ENCODE measurements at places on chromosomes 7 and 10.

DNA sequence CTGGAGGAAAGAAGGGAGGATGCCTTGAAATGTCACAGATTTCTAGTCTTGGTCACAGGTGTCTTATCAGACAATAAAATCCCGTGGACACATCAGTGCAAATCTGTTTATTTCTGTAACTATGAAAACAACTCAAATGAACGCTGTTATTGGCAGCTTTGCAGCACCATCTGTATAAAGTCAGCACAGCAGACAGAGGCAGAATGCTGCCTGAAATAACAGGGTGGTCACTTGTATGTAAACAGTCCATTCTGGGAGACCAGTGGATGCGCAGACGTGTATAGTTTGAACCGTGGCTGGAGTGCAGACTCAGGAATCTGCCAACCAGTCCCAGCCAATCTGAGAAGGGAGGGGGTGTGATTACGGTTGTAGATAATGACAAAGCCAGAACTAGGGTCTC is 54.8 kb downstream of the SEC23IP start:
- DNase-seq: no peak

GRCh38 chr10:17548770-17549169 is 68.4 kb downstream of the HACD1 start:
- no peak for DNase-seq

GRCh38 chr7:26592011-26592410 is 272.4 kb downstream of the SKAP2 start:
- no peak for DNase-seq

DNA sequence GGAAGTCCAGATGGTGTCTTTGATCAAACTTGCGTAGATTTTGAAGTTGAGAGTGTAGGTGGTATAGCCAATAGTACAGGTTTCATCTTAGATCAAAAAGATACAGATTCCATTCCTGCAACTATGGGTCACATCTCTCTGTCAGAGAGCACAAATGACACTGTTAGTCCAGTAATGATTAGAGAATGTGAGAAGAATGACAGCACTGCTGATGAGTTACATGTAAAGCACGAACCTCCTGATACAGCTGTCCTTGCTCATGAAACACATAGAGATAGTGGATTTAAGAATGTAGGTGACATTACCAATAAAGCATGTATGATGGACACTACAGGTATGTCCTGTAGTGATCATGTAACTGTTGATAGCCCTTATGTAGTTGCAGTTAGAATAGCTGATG is 59.1 kb downstream of the LOXL4 start:
- no peak for DNase-seq

DNA sequence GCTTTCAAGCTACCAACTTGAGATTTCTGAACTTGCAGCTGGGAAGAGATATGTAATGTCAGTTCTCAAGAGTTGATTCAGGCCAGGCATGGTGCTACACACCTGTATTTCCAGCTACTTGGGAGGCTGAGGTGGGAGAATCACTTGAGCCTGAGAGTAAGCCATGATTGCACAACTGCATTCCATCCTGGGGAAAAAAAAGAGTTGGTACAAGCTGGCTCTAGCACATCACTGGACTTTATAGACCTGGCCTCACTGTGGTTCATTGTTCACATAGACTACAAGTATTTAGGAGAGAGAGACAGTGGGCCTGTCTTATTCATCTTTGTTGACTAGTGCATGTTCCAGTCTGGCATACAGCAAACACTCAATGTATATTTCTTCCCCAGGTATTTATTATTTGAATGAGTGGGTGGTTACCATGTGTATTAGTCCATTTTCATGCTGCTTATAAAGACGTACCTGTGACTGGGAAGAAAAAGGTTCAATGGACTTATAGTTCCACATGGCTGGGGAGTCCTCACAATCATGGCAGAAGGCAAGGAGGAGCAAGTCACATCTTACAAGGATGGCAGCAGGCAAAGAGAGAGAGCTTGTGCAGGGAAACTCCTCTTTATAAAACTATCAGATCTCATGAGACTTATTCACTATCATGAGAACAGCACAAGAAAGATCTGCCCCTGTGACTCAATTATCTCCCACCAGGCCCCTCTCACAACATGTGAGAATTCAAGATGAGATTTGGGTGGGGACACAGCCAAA is 176.5 kb downstream of the PFKFB3 start:
- DNase-seq: no peak

DNA sequence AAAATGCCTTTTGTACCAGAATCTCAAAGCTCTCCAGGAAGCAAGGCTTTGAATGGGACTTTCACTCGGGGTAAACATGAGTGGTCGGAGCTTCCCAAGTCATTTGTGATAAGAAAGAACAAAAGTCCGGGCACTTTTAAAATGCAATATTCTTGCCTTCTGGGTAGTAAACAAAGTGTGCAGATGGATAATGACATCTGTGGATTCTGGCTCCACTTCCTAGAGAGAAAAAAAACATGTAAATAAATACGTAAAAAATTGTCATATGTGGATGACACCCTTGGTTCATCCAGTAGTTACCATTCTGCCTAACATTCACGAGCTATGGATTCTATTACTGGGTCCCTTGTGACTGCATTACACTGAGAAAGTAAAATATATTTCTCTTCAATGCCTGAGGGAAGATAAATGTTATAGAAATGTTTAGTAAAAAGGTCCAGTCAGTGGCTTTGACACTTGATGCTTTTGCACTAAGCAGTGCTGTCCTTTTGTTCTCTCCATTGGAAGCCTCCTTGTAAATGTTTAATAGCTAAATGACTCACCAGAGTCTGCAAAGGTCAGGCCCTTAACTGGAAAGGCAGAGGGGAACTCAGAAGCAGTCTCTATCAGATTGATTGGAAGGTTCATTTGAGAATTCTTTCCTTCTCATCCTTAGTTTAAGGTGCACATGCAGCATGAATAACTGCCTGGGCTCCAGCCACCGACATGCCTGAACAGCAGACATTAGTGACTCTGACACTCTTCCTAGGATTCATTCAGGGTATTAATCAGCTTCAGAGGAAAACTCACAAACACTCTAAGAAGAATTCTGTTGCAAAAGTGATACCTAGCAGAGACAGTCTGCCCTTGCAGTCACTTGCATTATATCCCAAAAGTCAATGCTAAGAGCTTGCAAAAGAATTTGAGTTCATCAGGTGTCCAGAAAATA is 11.7 kb upstream of the EDRF1 start:
- no peak for DNase-seq

DNA sequence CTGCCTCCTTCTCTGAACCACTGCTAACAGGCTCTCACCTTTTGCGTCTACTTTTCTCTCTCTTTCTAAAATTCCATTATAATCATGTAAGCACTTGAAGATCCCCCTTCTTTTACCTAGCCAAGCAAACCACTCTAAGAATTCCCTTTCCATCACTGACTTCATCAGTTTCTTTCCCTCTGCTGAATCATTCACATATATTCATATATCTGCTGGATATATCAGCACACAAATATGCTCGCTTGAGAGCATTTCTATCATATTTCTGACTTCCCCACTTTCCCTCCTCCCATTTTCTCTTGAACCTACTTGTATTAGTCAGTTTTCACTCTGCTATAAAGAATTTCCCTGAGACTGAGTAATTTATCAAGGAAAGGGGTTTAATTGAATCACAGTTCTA is 84.2 kb upstream of the LRRN3 start:
- DNase-seq: no peak

GRCh38 chr7:118312051-118312450 is 87.5 kb downstream of the ANKRD7 start:
- DNase-seq: no peak

DNA sequence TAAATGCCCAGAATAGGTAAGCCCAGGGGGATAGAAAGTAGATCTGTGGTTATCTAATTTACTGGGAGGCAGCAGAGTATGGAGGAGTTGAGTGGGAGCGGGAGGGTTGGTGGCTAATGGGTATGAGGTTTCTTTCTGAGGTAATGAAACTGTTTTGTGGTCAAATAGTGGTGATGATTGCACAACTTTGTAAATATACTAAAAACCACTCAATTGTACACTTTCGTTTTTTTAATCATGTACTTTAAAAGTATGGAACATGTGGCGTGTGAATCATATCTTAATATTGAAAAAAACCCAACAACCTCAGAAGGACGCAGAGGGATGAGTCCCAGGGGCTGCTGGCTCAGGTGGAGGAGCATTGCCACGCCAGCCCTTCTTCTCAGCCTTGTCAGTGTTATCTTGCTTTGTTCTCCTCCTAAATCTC is 118.1 kb downstream of the WDR11 start:
- no peak for DNase-seq

GRCh38 chr7:92588561-92588960 is 1.6 kb downstream of the FAM133B start:
- no peak for DNase-seq

- no peak for DNase-seq
Measured at GRCh38 chr10:131083915-131084790, 227.4 kb downstream of the TCERG1L start.

DNA sequence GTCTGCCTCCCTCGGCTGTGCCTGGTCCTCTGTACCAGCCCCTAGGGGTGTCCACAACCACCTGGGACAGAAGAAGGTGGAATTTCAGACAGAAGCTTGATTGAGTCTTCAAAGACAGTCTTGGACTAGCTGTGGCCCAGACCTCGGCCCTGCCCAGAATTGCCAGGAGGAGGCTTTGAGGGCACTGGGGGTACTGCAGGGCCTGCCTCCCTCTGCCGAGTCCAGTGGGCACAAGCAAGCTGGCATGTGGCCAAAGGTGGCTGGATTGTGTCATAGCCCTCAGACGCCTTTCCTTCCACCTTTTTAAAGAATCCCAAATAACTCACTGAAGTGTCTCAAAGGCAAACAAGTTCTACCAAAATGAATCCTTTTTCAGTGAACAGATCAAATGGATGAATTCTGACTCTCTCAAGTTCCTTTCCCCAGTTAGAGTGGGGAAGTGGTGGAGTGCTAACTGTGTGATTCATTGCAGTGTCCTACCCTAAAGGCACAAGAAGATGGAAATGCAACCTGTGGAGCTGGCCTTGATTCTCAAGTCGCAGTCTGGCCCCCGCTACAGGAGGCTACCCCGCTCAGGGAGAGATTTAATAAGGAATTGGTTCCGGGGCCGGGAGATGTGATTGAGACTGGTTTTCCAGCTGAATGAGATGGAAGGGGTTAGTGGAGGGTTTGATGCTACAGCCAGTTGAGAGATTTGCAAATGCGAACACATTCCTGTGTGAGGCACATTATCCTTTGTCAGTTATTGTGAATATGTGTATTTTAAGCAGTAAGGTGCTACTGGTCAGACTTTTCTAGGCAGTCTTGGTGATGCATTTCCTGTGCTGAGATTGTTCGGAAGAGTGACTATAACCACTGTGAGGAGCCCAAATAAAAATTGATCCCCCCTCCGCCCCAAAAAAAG is 28.8 kb upstream of the SLC26A4 start:
- DNase-seq: no peak

DNA sequence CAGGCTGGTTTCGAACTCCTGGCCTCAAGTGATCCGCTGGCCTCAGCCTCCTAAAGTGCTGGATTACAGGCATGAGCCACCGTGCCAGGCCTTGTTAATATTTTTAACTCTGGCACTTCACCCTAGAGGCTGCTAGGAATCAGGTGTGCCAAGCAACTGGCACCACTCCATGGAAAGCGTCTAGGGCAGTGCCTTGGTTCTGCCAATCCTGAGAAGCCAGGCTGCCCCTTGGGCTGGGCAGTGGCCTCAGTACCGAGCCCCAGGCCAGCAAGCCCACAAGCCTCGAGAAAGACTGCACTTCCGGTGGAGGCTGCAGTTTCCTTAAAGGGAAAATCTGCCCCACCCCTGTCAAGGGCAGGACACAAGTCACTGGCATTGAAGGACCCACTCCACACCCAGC is 11.3 kb downstream of the ALKBH4 start:
- DNase-seq: no peak

DNA sequence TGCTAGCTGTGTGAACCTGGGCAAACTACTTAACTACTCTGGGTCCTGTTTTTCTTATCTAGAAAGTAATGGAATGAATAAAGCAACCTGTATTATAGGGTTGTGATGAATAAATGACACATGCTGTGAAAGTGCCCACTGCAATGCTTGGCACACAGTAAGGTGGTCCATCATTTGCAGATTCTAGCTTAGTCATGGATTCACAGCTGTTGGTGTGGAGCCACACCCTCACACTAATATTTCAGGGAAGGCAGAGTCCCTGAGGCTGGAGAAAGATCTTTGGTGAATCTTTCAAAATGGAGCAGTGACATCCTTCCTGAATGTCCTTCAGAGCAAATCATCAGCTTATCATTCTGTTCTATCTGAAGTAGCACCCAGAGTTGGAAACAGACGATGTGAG is 60.6 kb downstream of the A1CF start:
- no peak for DNase-seq

DNA sequence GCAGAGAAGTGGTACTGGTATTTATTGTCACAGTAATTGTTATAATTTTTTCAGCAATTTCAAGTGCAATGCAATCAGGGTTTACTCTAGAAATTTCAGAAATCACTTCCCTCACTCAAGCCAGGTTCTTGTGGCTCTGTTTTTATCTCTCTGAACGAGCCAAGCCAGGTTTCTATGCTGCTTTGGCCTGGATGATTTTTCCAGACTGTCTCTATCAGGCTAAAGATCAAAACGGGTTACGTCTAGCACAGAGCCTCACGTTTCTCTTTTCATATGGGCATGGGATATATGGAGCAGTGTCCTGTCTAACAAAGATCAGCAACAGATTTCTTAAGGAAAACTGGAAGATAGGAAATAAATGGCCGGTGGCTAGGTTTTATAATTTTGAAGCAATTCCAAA is 1105.3 kb downstream of the NRG3 start:
- DNase-seq: no peak

GRCh38 chr10:77285529-77286182 is 352.0 kb downstream of the KCNMA1 start:
- DNase-seq: no peak

Data from stimulated activated CD8-positive, alpha-beta memory T cell treated with anti-CD3 and anti-CD28 coated beads, Interleukin-4, amount 100 ng/mL, for 4 hours (primary cell).